ENCODE measurements at places on chromosomes 3 and 15.

GRCh38 chr15:56759450-56759845, 26.1 kb upstream of the ZNF280D start:
- no peak for DNase-seq

DNA sequence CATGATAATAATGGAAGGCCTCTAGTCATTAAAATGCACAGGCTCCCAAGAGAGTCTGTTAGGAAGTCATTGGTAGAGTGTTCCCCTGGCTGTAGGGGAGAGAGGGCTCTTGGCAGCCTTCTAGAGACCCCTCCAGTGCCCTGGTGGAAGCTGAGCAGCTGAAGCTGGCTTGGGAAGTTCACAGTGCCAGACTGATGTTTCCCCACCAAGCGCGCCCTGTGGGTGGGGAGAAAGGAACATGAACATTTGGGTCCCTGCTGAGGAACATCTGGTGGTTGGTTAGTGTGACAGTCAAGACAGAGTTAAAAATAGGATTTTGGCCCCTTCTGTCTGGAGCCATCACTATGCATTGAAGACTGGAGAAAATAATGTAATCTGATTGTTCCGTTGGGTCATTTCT, 37.1 kb upstream of the RGMA start:
- no peak for DNase-seq

DNA sequence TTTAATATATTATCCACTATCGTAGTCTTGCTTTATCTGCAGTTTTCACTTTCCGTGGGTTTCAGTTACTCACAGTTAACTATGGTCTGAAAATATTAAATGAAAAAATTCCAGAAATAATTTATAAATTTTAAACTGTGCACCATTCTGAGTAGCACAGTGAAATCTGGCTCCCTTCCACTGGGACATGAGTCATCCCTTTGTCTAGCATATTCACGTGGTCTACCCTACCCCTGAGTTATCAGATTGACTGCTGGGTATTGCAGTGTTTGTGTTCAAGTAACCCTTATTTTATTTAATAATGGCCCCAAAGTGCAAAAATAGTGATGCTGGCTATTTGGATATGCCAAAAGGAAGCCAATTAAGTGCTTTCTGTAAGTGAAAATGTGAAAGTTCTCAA, 539.5 kb upstream of the AGTR1 start:
- DNase-seq: no peak

DNA sequence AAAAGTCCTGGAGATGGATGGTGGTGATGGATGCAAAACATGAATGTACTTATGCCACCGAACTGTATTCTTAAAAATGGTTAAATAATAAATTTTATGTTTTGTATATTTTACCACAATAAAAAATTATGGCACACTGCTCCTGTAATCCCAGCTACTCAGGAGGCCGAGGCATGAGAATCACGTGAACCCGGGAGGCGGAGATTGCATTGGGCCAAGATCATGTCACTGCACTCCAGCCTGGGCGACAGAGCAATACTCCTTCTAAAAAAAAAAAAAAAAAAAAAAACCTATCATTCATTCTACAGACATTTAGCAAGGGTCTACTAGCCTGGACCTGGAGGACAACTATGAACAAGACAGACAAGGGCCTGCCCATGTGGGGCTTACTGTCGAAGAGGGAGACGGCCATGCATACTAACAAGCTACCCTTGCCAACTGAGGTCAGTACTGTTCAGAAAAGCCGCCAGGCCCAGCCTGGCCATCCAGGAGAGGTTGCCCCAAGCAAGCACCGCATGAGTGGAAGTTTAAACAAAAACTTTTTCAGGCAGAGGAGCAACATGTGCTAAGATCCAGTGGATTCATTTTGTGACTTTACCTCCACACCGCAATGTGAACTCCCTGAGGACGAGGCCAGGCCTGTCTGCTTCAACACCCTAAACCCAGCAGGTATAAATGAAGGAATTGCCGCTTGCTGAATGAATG, 2.8 kb upstream of the NEK4 start:
- no peak for DNase-seq

DNA sequence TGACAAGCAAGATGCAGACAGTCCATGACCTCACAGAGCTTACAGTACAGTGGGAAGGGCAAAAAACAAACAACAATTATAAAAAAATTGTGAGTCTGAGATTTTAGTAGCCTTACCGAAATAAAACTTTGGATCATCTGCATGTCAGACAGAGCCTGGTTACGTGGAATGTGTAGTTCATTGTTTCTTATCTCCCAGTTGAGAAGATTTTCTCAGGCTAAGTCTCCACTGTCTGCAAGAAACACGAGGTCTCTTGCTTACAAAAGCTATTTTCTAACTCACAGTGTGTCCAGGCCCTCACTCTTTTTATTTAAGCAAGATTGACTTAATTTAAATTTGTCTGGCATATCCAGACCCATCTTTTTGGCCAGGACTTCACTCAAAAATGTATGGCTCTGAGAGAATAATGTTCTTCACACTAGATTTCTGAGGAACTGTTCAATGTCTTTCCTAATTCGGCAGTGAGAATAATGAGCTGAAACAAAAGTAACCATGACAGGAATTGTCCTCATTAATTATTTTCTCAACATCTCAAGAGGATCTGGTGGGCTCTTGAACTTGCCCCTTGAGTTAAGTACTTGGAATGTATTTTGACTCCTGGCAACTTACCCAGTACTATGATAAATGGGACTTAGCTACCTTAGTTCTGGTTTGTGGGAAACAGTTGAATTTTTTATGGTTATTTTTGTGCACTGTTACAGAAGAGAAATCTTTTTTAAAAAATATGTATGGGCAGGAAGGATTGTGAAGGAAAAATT, 265.1 kb upstream of the COL8A1 start:
- DNase-seq: no peak

DNA sequence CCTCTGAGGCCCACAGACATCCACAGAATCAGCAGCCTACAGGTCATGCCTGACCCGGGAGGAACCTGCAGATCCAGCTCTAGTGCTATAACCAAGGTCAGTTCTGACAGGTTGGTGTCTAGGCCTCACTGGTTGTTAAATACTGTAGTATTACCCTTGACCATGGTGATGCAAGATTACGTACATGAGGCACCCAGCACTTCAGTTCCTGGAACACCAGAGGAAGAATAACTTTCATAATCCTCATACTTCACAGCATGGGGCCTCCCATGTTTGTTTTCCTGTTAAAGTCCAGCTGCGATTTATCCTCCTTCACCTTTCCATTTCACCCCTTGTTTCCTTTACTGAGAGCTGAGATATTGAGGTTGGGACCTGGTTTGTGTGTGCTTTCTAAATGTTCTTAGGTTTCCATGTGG, 34.4 kb upstream of the GLCE start:
- DNase-seq: no peak

- DNase-seq: no peak
Measured at GRCh38 chr3:120177707-120178306, 83.6 kb upstream of the GSK3B start.

DNA sequence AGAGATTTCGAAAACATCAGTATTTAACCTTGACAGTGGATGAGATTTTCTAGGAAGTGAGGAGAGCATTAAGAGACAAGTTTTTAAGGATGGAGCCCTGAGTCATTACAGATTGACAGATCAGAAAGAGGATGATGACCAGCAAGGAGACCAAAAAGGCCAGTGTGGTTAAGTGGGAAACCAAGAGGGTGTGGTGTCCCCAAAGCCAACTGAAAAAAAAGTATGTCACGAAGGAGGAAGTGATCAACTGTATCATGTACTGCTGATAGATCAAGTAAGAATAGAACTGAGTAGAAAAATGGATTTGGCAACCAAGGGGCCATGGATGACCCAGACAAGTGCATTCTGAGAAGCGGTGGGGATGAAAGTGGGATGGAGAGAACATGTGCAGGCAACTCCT, 491.8 kb downstream of the FHIT start:
- DNase-seq: no peak

DNA sequence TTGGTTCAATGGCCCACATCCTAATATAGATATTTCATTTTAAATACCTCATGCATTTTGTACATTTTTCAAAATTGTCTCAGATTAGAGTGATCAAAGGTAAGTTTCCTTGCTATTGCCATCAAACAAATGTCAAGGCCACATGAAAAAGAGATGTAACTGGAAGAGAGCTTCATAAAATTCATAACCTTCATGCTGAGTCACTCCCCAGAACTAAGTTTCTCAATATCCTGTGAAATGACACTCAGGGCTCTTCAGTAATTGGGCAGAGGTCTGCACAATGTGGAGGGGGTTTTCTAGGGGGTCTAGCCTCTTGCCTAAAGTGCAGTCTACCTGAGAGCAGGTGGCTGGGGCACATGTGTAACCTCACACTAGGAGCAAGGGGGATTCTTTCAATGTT, 152.2 kb upstream of the SLC2A2 start:
- DNase-seq: no peak

GRCh38 chr3:150296123-150296735, 111.9 kb upstream of the TSC22D2 start:
- no peak for DNase-seq

DNA sequence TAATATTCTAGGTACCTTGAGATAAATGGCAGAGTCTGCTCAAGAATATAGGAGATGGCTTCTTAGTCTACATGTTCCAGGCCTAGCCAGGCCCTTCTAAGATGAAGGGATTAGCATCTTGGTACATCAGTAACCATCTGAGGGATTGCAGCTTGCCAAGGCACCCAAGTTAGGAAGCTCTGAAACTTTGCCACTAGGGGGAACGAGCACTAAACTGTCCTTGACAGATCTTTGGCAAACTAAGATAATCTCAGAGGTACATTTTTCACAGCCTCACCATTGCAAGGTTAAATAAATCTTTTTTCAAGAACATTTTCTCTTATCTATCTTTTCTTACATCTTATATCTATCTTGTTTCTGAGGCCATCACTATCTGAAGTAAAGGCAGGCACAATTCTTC, 351.2 kb downstream of the RAP2B start:
- peak; percentile 11 for DNase-seq

DNA sequence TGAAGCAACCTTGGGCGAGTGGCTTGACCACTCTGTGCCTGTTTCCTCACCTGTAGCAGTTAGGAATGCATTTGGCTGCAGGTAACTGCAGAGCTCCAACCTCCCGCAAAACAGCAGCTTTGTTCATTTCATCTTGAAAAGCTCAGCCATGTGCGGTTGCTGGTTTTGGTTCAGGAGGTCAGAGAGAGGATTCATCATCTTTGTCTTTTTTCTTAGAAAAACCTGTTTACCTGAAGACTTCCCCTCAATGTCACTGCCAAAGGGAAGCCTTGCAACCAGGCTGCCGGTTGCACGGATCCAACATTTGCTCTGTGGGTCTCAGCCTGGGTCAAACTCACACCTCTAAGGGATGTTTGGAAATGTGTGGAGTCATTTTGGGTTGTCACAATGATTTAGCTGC, 16.4 kb upstream of the FURIN start:
- DNase-seq: no peak

- DNase-seq: no peak
Measured at GRCh38 chr15:42313463-42313862, 40.2 kb upstream of the TMEM87A start.

GRCh38 chr3:29317659-29318173, 36.8 kb downstream of the RBMS3 start:
- no peak for DNase-seq

GRCh38 chr15:66515901-66516322, 10.8 kb downstream of the ZWILCH start:
- no peak for DNase-seq

Measured in iPS DF 6.9 (cell line).